Activated effector memory CD4-positive, alpha-beta T cell treated with anti-CD3 and anti-CD28 coated beads, Interleukin-2, amount 50 U/mL, for 16 hours (primary cell): ENCODE measurements at places on chromosomes 2 and 18.

- DNase-seq: no peak
Measured at GRCh38 chr2:163658556-163658955, 77.3 kb downstream of the FIGN start.

GRCh38 chr18:80070825-80071224 is 36.6 kb downstream of the RBFA start:
- DNase-seq: no peak

DNA sequence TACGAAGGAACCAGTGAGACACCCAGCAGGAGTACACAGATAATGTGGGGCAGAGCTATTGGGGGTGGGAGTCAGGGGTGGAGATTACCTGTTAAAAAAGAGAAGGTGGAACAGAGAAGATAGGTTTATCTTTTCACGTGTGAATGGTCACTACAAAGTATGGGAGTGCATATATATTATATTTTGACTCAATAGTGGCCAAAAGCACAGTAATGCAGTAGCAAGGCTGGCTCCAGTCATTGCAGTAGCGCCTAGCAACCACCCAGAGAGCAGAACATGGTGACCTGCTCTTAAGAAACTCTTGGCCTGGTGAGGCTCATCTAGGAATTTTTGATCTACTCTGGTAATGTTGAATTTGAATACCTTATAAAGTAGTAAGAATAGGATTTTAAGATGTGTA is 1.0 kb downstream of the IMPACT start:
- DNase-seq: no peak

DNA sequence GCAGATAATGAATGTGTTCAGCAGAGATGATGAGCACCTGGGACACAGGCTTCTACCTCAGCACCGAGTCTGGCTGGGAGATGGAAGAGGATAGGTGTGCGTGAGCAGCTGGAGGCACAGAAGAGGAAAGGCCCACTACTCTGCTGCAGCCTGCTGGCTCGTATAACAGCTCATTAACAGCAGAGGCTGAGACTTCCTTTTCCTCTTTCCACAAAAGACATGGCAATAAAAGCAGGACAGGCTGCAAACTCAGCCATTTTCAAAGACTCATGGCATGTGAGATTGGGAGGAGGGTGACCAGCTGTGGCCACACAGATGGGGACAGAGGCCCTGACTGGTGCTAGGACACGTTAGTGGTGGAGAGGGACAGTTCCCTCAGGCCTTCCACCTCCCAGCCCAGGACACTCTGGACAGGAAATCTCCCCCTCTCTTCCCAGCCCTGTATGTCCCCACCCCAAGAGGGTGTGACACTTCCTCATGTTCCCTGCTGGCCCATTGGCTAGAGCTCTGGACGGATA is 60.3 kb downstream of the CACNB4 start:
- DNase-seq: no peak

GRCh38 chr2:112679484-112679883 is 33.7 kb downstream of the SLC20A1 start:
- DNase-seq: no peak

- DNase-seq: no peak
Measured at GRCh38 chr2:112698834-112699515, 21.8 kb upstream of the NT5DC4 start.

DNA sequence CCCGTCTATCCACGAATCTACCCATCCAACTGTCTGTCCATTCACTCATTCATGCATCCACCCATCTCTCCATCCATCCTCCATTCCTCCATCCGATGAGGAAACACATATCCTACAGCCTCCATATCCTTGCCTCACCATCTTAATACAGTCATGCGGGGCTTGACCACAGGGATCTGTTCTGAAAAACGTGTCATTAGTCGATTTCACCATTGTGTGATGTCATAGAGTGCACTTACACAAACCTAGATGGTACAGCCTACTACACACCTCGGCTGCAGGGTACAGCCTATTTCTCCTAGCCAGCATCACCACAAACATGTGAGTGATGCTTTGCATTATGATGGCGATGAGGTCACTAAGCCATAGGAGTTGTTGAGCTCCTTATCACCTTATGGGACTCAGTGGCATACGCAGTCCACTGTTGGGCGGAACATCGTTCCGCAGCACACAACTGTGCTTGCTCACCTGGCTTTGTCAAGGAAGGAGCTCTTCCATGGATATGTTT is 1.9 kb upstream of the NT5DC4 start:
- DNase-seq: no peak

DNA sequence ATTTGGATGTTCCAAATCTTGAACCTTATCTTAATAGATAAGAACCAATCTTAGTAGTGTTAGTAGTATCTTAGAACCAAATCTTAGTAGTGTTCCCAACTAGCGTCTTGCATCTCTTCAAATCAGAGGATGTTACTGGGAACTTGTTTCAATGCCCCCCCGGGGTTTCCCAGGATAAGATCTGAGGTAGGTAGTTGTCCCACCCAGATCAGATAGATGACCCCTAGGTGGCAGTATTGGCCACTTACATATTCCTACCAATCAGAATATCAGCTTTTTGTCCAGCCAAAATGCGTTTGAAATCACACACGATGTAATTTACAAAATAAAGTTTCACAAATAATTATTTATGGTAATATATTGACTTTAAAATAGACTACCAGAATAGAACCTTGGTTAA is 314.8 kb downstream of the MBD2 start:
- no peak for DNase-seq

DNA sequence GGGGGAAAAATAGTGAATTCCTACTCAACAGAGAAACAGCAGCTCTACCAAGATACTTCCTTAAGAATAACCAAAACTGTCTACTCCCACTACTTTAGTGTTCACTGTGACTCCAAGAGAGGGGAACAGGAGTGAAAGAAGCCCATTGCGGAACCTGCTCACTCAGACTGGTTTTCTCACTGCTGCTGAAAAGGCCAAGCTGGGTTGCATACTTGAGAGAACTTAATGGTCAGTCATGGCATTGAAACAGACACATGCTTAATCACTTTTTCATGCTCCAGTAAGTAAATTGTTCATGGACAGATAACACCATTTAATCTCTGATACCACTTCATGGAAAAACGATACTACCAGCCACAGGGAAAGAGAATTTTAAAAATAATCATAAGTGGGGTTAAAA is 35.7 kb upstream of the SLC8A1 start:
- no peak for DNase-seq

DNA sequence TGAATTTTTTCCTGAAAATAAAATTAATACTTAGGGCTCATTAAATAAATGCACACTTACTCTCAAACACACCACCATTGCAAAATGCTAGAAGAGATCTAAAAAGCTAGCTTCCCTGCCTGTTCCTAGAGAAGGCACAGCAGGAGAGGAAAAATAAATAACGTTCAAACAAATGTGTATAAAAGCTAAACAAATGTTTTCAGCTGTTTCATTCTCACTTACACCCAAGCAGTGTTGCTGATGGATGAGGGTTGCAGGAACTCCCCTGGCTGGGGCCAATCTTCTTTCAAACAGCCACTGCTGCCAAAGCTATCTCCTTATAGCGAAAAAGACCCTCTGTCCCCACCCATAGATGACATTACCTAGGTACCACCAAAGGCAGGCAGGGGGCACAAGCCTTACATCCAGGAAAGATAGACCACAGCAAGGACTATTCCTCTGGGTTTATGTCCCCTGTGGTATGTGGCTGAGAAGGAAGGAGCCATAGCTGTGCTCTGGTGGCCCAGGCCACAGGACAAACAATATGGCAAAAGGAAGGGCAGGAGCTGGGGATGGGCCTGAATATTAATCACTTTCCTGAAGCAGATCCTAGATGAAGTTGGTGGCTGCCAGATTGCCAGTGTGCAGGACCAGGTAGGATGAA is 214.6 kb downstream of the TTC32 start:
- DNase-seq: no peak

GRCh38 chr18:57640236-57640635 is 18.6 kb upstream of the NARS1 start:
- DNase-seq: no peak

- no peak for DNase-seq
Measured at GRCh38 chr2:33134086-33134771, 187.5 kb downstream of the LTBP1 start.

- no peak for DNase-seq
Measured at GRCh38 chr2:159695795-159696448, 16.4 kb upstream of the MARCHF7 start.

DNA sequence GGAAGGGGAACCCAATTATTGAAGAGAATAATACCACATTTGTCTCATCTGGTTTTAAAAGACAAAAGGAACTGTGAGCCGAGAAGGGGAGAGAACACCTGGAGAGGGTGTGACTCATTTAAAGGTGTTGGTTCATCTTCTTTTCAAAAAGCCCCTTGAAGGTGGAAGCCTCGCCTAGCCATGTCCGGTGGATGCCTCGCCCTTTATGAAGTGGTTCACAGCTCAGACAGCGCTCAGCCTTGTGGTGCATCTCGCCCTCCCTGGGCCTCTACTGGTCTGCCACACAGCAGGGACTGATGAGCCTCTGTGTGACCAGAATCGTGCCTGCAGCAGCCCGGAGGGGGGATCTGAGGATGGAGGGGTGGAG is 290.0 kb upstream of the CXCR4 start:
- DNase-seq: no peak

GRCh38 chr2:241568726-241569125 is 10.2 kb downstream of the BOK start:
- DNase-seq: no peak

GRCh38 chr2:168432565-168433186 is 23.4 kb upstream of the CERS6 start:
- DNase-seq: no peak

DNA sequence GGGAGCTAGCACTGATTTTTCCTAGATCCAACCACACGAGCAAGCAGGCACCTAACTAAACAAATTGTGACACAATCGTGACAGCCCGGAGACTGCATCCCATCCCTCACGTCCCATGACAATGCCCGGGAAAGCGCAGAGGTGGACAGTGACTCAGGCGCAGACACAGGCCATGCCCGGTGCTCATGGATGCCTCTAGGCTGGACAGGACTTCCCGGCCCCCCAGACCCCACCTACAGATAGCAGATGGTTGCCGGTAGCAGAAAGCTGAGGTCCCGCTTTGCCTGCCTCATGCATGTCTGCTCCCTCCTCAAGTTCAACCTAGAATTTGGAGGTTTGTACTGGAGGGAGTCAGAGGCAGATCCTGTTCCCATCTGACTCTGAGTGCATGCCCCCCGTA is 81.0 kb downstream of the TPO start:
- peak; percentile 53 for DNase-seq

DNA sequence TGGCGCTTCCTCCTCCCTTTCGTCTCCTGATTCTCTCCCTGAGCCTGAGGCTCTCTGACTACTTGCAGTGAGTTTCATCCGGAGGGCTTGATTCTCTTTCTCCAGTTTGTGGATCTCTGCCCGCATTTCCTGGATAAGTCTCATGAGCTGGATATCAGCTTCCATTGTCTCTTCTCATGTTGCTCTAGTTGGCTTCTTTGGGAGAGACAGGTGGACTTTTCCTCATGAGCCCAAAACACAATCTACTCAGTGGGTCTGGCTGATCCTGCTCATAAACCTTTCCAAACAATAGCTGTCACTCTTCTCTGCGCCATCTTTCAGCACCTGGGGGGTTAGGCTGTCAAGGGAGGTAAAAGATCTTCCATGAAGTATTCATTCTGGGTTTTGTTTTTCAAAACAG is at the start of gene CCDC195:
Gene CCDC195 (minus strand): TSS at position 165 of the 400 bp plus-strand sequence. CDS start 0 bp downstream, at position 165.
- DNase-seq: no peak

GRCh38 chr2:55771612-55772011 is 78.0 kb upstream of the PNPT1 start:
- DNase-seq: no peak

DNA sequence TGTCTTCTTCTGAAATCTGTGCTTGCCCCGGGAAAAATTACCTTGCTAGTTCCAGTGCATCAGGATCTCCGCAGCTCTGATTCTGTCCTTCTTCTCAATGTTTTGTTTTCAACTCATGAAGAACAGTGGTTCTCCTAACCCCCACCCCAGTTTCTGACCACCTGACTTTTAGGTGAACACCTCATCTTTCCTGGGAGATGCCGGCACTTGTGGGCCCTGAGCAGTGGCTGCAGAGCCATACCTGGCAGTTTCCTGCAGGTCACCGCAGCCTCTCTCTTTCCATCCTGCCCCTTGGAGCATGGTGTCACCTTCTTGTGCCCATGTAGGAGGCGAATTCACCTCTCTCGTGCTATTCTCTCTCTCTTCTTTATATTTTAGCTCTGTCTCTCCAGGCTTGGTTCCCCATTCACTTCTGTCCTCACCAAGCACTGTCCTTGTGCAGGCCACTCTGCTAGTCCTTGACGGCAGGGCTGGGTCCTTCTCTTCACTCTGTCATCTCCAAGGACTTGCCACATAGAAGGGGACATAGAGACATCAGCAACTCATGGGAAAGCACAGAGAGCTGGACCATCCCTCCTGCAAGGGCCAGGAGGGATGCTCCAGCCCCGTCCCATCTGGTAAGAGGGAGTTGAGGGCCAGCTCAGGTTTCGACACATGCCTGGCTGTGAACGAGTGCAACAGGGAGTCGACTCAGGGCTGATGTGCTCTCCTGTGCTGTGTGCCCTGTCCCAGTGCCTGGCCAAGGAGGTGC is 59.1 kb downstream of the DDX1 start:
- DNase-seq: no peak

DNA sequence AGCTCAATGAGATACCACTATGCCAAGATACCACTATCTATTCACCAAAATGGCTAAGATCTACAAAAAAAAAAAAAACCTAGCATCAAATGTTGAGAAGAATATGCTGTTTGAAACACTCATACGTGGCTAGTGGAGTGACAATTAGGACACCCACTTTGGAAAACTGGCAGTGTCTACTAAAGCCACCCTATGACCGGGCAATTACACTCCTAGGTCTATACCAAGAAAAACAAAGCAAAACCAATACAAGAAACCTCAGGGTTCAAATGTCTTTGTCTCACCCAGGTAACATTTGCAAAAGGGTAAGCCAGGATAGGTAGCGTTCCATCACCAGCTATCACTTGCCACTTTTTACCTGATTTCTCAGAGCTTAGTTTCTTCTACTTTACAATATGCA is 123.6 kb upstream of the CAB39 start:
- no peak for DNase-seq
